ENCODE measurements at places on chromosomes 11 and 22.

DNA sequence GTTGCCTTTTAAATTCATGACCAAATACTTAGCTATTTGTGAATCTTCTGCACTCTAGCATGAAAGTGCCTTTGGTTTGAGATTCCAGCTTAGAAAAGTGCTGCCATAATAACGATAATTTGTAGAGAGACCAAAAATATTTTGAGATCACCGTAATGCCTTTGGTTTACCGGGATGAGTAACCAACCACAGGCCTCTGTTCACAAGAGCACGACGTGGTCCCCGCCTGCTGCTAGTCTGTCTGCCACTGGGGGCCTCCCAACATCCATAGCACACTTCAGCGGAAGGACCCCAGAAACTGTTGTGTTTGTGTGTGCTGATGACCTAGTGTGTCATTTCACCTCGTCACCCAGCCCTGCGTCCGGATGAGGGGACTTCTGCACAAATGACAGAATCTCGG lies 67.0 kb upstream of the RASSF10 start:
- DNase-seq = no peak

GRCh38 chr11:95055283-95055897 lies 6.2 kb downstream of the KDM4F start:
- no peak for DNase-seq

- DNase-seq = no peak
These were observed 5.8 kb downstream of the SGSM3 start for GRCh38 chr22:40376149-40376548.

DNA sequence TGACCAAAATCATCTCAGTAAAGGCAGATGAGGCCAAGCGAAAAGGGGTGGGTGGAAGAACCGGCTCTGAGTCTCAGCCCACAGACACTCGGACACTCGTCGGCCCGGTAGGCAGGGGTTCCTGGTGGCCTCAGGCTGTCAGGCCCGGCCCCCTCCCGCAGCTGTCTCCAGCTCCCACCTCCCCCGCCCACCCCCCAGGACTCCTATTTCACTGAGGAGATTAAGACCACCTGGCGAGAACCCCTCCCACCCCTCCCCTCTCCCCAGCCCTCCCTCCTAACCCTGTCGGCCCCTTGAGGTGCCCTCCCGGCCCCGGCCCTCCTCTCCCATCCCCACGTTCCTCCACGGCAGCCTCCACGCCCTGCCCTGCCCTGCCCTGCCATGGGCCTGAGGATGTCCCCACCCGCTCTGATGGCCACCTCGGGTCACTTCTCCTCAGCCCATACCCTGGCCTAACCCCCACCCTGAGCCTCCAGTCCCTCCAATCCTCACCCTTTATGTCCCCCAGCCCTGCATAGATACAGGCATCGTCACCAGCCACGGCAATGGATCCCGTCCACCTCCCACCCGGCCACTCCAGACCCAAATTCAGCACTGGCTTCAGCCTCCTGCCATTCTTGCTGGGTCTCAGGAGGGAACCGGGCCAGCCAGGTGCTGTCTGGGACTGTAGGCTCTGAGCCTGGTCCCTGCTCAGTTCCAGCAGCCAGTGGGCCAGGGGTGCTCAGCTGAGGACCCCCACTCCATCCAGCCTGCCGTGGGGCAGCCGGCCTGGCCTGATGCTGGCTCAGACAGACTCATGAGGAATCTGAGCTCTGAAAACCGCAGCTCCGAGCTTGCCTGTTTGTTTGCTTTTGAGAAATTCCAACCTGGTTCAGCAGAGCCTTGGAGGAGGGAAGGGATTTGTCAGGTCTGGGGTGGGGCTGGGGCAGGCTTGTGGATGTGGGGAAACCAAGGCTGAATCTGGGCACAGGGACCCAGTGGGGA lies 9.8 kb upstream of the TBX1 start:
- no peak for DNase-seq

GRCh38 chr11:76600124-76600655 lies 70.4 kb downstream of the LRRC32 start:
- DNase-seq = no peak

DNA sequence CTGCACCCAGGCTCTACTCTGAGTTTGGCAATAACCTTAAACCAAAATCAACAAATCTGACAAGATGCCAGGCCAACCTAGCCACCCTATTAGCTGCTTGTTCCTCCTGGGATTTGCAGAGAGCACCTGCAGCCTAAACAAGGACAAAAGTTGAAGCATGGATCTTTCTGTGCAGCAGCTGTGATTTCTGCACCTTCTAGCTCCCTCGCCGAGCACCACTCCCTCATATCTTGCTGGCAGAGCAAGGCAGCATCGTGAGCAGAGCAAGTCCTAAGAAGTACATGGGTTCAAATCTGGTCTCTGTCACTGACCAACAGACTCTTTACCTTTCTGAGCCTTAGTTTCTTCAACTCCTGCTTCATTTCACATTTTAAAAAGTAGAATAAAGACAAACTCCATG lies 38.3 kb downstream of the MORC2 start:
- no peak for DNase-seq

GRCh38 chr11:6654281-6655019 lies 1.2 kb downstream of the DCHS1 start:
- no peak for DNase-seq

DNA sequence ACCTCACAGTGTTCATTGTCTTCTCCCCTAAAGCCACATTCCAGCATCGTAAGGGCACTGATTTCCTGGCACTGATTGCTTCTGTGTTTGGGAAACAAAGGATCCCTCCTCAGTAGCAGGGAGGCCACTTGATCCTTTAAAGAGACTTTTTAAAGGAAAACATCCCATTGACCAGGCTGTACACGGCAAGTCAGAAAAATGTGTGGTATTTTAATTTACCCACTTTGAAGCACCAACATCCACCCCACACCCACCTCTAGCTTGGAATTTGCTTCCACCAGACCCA lies 364.9 kb downstream of the SHANK2 start:
- no peak for DNase-seq

Measured in activated CD4-positive, alpha-beta T cell treated with anti-CD3 and anti-CD28 coated beads, Interleukin-2, amount 50 U/mL, for 4 hours (primary cell).